ENCODE measurements at places on chromosomes 2 and 18.

- DNase-seq, result no peak
Observed at GRCh38 chr18:55018602-55019001, 59.3 kb upstream of the CCDC68 start.

DNA sequence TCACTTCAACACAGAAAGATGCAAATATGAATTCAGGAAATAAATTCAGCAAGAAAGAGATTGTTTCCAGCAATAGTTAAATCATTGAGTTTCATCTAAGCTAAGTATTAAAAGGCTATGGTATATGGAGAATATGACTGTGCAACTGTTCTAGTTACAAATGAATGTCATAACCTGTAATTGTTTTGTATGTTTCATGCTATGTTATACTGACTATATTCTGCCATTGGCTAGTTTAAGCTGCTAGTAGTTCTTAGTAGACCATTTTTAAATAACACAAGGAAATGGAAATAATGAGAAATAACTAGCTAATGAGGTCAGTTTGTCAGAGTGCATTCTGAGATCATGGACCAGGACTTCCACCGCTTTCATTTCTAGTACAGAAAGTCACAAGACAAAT, 1154.9 kb upstream of the TMEFF2 start:
- no peak for DNase-seq

GRCh38 chr2:174247474-174248186, 702 bp downstream of the OLA1 start:
- no peak for DNase-seq

GRCh38 chr2:96866586-96866985, 3.3 kb downstream of the SEMA4C start:
- no peak for DNase-seq

DNA sequence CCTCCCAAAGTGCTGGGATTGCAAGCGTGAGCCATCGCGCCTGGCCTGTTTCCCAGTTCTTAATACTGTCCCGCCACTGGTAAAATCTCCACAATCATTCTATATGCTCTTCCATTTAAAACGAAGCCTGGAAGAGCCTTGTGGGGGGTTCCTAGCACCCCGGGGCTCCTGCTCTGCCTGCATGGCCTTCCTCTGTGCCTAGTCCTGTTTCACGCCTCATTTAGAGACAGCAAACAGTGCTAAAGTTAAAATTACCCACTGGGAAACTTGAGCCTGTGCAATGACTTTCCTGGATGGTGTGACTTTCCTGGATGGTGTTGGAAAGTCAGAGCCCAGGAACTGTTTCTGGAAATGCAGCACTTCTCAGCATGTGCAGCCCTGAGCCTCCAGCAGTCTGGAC, 55.0 kb downstream of the INPP5D start:
- DNase-seq, result no peak
